ENCODE measurements at places on chromosomes 5 and 9.

- no peak for DNase-seq
Observed at GRCh38 chr5:52342361-52342760, 445.4 kb upstream of the ITGA1 start.

DNA sequence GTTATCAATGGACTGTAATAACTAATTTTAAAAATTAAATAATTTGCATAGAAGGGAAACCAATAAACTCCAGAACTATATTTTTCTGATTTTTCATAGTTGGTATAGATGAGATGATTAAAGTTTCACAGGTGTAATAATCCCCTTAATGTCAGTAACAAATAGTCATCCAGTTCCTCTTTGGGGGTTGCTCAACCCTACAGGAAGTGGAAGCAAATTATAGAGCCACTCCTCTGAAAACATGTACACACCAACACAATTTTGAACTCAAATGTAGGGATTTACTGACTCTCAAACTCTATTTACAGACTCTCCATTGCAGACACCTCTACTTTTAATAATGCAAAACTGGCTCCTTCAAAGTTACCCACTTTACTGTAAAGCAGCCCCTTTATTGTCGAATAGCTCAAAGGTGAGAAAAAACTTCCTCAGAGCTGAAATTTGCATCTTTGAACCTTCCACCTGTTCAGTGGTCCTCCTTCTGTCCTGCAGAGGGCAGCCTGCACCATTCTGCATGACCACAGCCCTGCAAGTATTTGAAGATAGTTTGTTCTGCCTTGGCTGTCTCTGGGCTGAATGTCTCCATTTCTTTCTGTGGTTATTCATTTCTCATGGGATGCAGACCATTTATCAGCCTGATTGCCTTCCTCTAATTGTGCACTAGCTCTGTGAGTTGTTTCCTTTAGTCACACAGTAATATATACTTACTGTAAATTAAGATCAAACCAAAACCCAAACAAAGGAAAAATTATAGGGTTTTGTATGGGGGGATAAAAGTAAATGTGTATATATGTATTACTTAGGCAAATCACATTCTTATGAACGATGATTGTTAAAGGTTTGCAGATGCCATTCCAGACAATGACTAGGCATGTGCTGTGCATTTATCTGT, 383.2 kb upstream of the SGCD start:
- no peak for DNase-seq

DNA sequence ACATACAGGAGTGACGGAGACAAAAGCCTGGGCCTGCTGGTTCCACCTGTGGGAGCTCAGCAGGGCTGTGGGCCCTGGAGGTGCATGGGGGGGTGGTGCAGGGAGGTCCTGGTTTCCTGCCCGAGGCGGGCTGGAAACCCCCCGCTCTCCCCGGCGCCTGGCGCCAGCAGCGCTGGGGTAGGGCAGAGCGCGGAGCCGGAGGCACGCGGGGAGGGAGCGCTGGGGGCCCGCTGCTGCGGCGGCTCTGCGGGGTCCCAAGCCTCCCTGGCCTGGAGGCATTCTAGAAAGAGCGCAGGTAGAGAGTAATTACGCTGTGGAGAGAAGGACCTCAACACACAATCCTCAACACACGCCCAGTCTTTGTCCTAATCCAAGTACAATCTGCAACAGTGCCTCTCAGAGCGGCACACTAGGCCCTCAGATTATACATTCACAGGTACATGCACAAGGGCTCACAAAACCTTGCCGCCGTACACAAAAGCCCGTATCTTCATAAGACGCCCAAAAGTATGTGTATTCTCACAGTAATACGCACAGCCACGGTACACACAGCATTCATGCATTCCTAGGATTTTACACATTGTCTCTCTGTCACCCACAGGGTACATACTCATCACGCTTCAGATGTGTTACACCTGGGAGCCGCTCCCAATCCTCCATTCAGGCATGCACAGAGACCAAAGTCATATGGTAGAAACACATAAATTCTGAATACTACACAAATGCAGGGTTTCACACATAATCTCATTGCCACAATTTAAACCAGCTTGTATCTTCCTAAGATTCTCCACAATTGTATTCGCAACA, 2.1 kb upstream of the HAND1 start:
- DNase-seq, result no peak

- DNase-seq, result no peak
Observed at GRCh38 chr5:149790276-149790675, 60.2 kb downstream of the PPARGC1B start.

- DNase-seq, result no peak
Observed at GRCh38 chr5:78997090-78997489, 12.0 kb upstream of the ARSB start.

- no peak for DNase-seq
Observed at GRCh38 chr5:159149085-159149484, 49.4 kb upstream of the EBF1 start.

GRCh38 chr9:136075881-136076678, 19.0 kb downstream of the NACC2 start:
- no peak for DNase-seq

- DNase-seq, result no peak
Observed at GRCh38 chr9:130933114-130934046, 5.7 kb downstream of the FIBCD1 start.

DNA sequence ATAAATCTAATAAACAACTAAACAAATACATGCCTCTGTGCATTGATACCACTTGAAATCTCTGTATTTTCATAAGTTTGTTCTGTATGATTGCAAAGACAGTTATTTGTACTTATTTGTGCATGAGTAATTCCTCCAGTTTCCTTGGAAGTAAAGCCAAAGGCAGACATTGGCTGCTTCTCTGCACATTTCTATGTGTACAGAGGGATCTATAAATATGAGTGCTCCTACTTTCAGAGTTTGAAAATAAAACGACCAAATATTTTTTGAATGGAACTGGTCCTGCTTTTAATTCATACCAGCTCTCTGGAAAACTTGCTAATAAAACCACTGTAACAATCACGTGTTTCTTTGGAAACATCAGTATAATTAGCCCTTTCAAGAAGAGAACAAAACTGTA, 306.5 kb downstream of the MAN2A1 start:
- DNase-seq, result no peak

GRCh38 chr5:54772684-54773083, 212.7 kb downstream of the ESM1 start:
- no peak for DNase-seq

DNA sequence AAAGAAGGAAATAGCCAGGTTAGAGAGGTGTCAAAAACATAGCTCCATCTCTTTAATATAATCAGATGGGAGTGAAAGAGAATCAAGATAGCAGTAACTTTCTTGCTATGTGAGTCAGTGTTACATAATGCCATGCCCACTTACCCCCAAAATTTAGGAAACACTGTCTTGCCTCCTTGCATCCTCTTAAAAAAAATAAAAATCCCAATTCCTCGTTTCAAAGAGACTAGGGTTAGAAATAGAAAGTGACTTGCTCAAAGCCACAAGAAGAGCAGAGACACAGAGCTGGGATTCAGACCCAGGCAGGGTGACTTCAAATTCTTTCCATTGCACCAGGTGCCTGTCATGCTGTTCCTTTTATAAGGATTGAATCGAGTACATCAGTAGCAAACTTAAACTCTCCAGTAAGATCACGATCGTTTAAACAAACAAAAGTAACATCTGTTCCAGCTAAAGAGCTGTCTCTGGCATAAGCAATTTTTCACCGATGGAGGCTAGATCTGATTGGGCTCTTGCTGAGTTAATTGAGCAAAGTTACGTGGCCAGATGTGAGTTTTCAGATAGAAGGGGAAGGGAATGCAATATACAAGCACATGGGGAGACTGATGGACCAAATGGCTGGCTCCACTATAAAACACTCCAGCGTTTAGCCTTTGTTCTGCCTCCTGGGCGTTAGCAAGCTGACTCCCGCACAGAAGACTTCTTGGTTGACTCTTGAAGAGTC, 176.9 kb downstream of the PALM2AKAP2 start:
- DNase-seq, result no peak

DNA sequence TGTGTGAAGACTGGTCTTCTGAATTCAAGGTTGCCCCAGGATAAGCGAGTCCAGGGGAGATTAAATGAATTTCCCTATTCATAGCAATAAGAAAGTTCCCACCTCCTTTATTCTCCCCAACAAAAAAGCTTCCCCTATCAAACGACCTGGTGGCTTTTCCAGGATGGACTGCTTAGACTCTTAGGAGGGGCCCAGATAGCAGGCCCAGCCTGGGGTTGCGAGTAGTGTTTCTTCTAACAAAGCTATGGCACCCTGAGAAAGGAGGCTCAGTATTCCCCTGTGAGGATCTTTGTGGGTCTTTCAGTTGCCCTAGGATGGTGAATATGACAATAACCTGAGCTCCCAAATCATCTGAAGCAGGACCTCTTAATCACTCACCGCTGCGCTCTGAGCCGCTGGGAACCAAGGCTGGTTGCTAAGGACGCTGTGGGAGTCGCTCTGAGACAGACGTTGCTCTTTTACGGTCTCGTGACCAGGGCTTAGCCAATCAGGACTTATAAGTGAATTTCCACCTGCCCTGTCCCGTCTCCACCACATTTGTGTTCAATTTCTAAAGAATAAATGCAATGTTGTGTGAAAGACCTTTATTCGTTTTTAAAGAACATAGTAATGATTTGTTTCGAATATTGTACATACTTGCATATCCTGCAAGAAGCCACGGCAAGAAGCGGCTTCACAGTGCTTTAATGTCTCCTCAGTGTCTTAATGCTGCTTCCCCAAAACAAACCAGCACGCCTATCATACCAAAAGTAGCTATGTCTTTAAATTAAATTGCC, at the start of gene TMEM232:
Gene TMEM232 (minus strand): TSS at position 423 of the 776 bp plus-strand sequence. CDS start 59,319 bp downstream, outside the sequence.
- DNase-seq, result no peak

GRCh38 chr9:110213413-110214044, 5.6 kb upstream of the C9orf152 start:
- no peak for DNase-seq

- DNase-seq, result no peak
Observed at GRCh38 chr9:976258-976942, at the start of gene DMRT3. TSS of gene DMRT3 (plus strand) at chr9:976655. CDS start at chr9:977002, 347 bp downstream.

DNA sequence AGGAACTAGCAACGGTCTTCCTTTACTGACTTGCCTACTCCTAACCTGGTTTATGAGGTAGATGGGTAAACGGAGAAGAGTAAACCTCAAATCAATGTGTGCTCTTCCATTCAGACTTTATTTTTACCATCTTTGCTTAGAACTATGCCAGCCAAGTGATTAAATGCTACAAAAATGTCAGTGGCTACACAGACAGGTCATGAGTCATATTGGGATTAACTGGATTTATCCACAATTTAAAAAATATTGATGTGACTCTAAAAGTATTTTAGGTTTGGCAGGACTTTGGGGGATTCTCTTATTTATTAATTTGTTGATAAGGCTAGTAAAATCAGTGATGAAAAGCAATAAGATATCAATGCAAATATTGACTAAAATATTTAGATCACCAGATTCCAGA, 275.0 kb downstream of the PLK2 start:
- no peak for DNase-seq

GRCh38 chr9:34709196-34709978, 549 bp downstream of the CCL21 start:
- no peak for DNase-seq

GRCh38 chr5:66639037-66639436, 42.8 kb downstream of the MAST4 start:
- no peak for DNase-seq

DNA sequence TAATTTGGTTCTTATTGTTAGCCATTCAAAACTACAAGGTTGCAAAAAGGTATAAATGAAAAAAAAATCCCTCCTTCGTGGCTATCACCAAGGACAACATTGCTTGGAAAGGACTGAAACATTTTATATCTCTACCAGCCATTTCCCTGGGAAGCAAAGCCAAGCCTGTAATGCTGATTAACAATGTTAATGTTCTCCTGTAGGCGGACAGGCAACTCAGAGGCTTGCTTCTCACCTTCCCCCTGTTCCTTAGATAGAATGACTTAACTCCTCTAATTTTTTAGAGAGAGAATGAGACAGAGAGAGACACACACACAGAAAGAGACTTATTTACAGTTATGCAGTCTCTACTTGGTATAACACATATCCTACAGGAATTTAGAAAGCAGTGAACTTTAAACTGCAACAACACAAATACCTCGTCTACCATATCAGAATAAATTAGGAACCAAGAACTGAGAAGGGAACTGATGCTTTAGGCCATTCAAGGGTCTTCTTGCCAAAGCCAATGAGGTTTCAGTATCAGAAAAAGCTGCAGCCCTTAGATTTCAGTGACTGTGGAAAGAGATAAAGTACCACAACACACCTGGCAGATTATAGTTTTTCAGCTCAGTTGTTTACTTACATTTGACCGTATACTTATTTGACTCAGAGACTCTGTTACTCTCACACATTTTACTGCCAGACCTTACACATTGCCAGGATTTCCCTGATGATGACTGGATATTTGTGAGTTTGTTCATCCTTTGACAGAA, 20.9 kb upstream of the MAN2A1 start:
- DNase-seq, result no peak

- no peak for DNase-seq
Observed at GRCh38 chr9:37624073-37624472, 26.7 kb upstream of the FRMPD1 start.

- DNase-seq, result no peak
Observed at GRCh38 chr9:130411566-130411915, 33.2 kb upstream of the ASS1 start.

GRCh38 chr5:43171926-43172325, 20.1 kb upstream of the NIM1K start:
- DNase-seq, result no peak

DNA sequence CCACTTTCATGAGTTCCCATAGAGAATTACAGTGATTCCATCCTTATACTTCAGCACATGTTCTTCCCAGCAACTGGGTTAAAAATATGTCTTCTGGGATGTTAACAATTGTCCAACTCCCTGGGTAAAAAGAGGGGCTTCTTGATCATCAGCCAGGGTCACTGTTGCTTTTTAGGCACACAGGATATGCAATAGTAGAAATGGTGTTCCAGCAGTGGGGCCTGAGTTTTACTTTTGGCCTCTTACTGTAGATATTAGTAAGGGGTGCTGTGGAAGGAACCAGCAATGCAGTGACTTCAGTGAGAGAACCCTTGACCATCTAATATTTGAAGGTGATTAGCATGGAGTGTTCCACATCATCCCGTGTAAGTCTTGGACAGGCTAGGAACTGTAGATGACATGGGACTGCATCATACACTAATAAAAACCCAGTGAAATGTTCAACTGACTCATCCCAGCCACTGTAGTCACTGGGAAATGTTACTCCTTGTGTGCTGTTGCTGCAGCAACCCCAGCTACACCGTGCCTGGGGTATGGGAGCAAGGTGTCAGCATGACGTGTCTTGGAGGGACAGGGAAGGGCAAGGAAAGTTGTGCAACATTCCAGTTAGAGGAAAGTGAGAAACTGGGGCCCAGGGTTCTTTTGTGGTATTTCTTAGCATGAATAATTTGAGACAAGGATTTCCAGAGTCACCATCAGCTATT, 610.9 kb downstream of the RAB3C start:
- no peak for DNase-seq

- DNase-seq, result no peak
Observed at GRCh38 chr5:13187186-13187585, 757.3 kb downstream of the DNAH5 start.

- DNase-seq, result no peak
Observed at GRCh38 chr5:110086658-110087388, 397.1 kb downstream of the MAN2A1 start.

DNA sequence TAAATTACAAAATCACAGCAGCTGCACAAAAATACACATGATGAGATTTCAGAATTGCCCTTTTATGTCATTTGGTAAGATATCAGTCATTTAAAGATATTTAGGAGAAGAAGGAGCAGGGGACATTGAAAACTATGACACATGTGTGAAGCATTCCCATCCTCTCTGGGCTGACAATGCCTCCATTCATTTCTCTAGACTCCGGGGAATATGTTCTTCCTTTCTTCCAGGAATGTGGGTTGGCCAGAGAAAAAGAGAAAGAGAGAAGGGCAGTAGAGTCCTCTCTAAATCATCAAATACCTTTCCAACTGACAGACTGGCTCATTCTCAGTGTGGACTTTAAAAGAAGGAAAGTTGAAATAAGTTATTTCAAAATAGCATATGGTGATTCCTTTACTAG, 205.6 kb upstream of the ADAMTSL1 start:
- DNase-seq, result no peak

Data from GM12892 (cell line).